Airway epithelial cell (primary cell): ENCODE measurements at places on chromosomes 2 and 18. TPM values are rescaled to one million over a fixed set of nuclear protein-coding genes. Genes with fewer than 3 reads are reported as not detected.

The CFAP65 gene
- not detected in 2 replicates for total RNA-seq

The C2orf69 gene
- 6.7 and 10.0 TPM in 2 replicates for total RNA-seq

The EFR3B gene
- total RNA-seq: 0.23 and 0.28 TPM in 2 replicates

The CYS1 gene
- 0.28 TPM in 1 of 2 replicates, not detected in the other for total RNA-seq

The TUBA4B gene
- total RNA-seq: not detected in 2 replicates

The IL36RN gene
- total RNA-seq: 9.6 and 11.6 TPM in 2 replicates

The SLC5A7 gene
- not detected in 2 replicates for total RNA-seq

The GREB1L gene
- 1.5 and 1.7 TPM in 2 replicates for total RNA-seq

The MROH2A gene
- not detected in 2 replicates for total RNA-seq

The UPP2 gene
- total RNA-seq: not detected in 2 replicates

The DUSP2 gene
- 4.9 and 6.5 TPM in 2 replicates for total RNA-seq

The LAMA3 gene
- 362 and 462 TPM in 2 replicates for total RNA-seq

The GRB14 gene
- 0.98 and 2.7 TPM in 2 replicates for total RNA-seq

The GAL3ST2 gene
- not detected in 2 replicates for total RNA-seq

The B3GNT7 gene
- 0.28 and 0.85 TPM in 2 replicates for total RNA-seq

The TEX44 gene
- total RNA-seq: not detected in 2 replicates

The CNTNAP5 gene
- not detected in 2 replicates for total RNA-seq

The DNAJC5G gene
- not detected in 2 replicates for total RNA-seq

The HS6ST1 gene
- 40.0 and 46.7 TPM in 2 replicates for total RNA-seq

The SLC9A4 gene
- total RNA-seq: not detected in 2 replicates

The TMEM247 gene
- not detected in 2 replicates for total RNA-seq

The GALR1 gene
- total RNA-seq: not detected in 2 replicates

The CCDC142 gene
- 5.5 and 9.3 TPM in 2 replicates for total RNA-seq

The ZNF514 gene
- total RNA-seq: 4.8 and 5.2 TPM in 2 replicates

The GCKR gene
- total RNA-seq: not detected in 2 replicates

The STARD6 gene
- total RNA-seq: 0.51 TPM in 1 of 2 replicates, not detected in the other

The HRH4 gene
- total RNA-seq: 0.07 TPM in 1 of 2 replicates, not detected in the other
